Anterior cingulate cortex (tissue), 58 donors: ENCODE measurements at places on chromosomes 6 and 20.

DNA sequence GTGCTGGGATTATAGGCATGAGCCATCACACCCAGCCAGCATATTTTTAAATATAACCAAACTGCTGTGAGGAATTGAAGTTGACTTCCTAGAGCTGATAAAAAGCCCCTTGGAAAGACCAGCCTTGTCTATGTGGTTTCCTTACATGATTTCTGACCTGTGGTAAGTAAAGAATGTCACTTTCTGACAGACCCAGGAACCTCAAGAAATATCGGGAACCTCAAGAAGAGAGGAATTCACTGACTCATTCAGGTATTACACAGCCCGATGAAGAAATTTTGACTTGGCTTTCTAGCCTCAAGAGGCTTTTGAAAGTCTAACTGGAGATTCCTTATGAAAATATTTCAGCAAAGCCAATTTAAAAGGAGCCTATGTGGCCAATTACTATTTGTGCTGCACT, 71.8 kb downstream of the FOXF2 start:
- no peak for DNase-seq

DNA sequence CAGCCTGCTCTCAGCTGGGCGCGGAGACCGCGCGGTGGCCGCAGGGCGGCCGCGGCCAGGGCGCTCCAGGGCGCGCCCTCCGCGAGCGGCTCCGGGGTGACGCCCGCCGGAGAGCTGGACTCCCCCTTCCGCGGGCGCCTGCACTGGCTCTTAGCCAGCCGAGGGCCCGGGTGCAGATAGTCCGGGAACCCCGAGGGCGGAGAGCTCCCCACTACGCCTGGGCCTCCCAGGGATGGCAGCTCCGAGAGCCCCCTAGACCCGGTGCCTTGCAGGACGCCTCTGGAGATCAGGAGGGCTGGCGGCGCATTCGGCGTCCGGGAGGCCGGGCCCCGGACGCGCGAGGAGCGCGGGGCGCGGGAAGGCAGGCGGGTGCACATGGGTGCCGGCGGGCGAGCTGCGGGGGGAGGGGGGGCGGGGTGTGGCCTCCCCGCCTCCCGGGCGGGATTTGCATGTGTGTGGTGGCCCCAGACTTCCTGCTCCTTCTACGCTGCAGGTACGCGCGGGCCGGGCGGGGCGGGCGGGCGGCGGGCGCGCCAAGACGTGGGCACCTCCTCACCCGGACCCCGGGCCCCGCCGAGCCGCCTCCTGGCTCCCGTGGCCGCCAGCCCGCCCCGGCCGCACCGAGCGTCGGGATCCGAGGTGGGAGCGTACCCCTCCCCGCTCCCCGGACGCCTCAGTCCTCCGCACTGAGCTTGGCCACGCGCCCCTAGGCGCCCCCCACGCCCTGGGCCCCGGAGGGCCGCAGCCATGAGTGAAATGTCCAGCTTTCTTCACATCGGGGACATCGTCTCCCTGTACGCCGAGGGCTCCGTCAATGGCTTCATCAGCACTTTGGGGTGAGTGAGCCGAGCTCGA, at the start of gene ITPR3:
TSS of gene ITPR3 (plus strand) at position 467 of the 855 bp plus-strand sequence. CDS start at position 748, 281 bp downstream.
- no peak for DNase-seq

GRCh38 chr20:46630306-46630705, 21.0 kb downstream of the SLC13A3 start:
- DNase-seq: no peak

DNA sequence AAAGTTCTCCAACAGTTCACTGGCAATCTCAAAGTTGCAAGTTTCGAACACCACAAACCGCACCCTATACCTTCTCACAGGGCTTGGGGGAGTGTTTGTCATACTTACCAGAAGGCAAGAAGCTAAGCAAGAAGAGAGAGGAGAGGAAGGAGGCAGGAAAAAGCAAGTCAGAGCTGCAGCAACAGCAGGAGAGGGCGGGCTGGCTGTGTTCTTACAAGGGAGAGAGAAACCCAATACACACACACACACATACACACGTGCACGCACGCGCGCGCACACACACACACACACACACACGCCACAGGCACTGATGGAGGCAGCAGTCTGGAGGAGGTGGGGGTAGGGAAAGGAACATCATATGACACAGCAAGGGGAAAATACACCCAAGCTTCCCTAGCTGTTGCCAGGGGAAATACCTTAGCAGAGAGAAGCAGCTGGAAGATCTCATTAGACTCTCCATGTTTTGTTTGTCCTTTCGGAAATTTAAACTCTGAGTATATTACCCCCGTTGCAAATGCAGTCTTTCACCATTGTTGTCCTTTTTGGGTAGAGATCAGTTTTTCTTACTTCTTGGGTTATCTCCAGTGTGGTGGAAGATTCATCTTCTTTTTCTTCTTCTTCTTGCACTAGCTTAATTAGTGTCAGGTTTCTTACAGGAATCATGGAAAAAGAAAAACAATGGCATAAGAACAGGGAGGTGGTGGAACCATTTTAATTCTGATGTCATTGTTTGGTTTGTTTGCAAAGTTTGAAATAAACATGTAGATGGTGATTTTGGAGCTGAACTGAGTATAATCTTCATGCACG, at the start of gene TXLNB:
TSS of gene TXLNB (minus strand) at position 186 of the 807 bp plus-strand sequence. CDS start 3,099 bp downstream, outside the sequence.
- peak; percentile 34 for DNase-seq
